Stimulated activated CD4-positive, alpha-beta T cell treated with anti-CD3 and anti-CD28 coated beads, Interleukin-4, amount 100 ng/mL, for 48 hours (primary cell): ENCODE measurements at places on chromosomes 2 and 18.

DNA sequence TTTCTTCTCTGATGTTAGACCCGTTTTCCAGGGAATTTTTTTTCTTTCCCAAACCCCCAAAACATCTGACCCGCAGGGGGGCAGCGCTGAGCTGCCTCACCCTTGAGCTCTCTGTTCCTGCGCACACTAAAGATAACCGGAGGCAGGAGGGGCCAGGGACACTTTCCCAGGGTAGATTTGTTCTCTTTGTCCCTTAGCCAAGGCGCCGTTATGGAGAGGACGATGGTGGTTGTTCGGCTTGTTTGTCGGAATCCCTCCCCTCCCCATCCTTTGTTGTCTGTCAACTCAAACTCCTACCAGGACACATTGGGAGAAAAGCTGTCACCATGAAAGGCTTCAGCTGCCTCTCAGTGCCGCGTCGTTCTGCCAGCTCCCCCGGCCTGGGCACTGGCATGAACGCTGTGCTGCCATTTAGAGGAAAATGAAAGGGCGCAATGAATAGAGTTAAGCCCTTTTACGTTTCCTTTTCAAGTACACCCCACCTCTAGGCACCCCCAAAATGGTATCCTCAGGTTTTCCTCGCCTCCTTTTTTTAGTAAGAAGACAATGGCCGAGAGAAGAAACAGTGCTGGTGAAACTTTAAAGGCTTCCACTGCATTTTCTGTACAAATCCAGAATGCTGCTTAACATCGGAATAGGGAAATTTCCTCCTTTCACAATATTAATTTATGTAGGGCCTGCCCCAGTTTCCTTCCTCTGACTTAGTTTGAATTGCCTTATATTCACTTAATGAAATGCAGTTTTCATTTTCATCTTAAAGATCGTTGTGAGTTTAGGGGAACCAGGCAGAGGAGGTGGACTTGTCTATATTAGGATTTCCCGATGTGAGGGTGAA, 62.1 kb downstream of the RND3 start:
- no peak for DNase-seq

DNA sequence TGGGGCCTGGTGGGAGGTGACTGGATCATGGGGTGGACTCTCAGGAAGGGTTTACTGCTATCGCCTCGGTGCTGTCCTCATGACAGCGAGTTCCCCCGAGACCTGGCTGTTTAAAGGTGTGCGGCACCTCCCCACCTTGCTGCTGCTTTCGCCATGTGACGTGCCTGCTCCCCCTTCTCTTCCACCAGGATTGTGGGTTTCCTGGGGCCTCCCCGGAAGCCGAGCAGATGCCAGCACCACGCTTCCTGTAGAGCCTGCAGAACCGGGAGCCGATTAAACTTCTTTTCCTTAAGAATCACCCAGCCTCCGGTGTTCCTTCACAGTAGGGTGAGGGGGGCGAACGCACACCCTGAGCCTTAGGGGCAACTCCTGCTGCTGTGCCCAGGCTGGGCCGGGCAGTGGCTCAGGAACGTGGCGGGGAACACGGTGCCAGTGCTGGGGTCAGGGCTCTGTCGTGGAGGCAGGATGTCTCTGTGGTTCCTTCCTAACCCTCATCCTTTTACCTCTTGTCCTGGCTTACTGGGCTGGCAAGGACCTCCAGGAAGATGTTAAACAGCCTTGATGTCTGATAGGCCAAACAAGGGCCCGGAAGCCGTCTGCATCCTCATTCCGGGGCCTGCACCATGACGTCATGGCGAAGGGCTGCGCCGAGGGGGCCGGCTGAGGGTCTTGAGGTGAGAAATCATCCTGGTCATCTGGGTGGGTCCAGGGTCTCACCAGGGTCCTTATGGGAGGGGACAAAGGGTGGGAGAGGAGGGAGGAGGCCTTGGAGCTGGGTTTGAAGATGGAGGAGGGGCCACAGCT, 12.7 kb downstream of the NEU4 start:
- DNase-seq = no peak

- DNase-seq = no peak
These were observed 540.1 kb downstream of the NRXN1 start for GRCh38 chr2:50491541-50492476.

GRCh38 chr2:33476793-33477190, 343 bp downstream of the RASGRP3 start:
- no peak for DNase-seq

DNA sequence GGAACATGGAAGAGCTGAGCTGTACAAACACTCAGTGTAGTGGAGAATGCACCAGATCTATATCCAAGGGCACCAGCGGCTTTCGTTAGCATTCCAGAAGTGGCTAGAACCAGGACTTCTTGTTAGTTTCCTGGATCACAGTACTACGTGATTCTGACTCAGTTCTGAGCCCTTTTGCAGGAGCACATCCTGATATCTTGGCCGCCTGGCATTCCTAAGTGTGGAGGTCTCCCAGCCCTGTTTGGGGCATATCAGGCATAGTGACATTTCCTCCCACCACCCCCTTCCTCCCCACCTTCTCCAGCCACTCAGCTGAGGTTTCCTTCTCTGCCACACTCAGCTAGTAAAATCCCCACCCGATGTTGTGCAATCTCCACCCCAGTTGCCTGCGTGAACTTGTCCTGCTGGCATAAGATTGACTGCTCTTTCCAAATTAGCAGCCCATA, 63.4 kb downstream of the BMP10 start:
- no peak for DNase-seq
